ENCODE measurements at places on chromosomes 6 and 20.

- DNase-seq = peak; percentile 11
These were observed 149.3 kb downstream of the PTPRT start for GRCh38 chr20:43040427-43040826.

DNA sequence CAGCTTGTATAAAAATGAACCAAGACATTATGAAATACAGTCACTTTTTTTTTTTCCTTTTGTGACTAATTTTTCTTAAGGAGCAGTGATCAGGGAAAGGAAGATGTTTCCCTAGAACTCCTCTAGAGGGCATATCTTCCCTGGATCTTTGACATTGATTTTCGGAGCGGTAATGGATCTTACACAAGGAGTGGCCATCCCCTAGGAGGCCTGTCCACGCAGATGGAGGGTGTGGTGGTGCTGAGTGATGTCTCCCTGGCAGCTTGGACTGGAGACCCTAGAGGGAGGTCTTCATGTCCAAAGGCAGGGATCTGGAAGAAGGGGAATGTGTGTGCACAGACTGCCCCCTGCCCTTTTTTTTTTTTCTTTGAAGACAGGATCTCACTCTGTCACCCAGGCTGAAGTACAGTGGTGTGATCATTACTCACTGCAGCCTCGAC is 7.0 kb upstream of the KIFC1 start:
- DNase-seq = peak; percentile 47

- DNase-seq = no peak
These were observed 27.3 kb downstream of the MED23 start for GRCh38 chr6:131600716-131601115.

DNA sequence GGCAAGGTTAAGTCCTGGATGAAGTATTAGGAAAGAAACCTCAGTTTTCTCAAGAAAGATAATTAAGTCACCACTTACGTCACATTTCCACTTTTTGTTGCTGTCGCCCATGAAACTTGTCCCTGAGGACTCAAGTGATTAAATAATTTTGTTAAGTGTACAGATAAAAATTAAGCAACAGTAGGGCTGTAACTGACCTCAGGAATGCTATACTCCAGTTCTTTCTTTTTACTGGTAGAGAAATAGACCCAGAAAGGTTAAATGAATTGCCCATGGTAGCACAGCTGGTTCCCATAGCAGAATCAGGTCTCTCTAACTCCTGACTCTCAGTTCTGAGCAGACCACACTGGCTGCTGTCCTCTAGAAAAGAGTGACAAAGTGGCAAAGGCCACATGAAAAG is 54.5 kb downstream of the CLIC5 start:
- DNase-seq = no peak

DNA sequence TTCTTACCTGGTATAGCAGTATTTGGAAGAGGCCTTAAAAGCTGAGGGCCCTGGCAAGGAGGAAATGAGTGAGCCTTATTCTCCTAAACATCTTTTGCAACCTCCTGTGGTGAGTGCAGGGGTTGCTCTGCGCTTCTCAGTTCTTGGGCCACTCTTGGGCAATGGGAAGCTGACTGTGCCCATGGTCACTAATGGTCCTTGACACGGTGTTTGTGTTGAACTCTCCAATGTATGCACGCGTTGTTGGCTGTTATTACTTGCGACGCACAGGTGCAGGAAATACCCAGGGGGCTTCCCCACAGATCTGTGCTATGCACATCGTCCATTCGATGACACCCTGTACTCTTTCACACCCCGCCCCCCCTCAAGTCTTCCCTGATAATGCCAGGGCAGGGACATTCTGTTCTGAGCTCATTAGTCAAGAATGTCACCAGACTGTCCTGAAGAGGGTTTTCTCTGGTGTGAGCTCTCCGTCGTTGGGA is 79.7 kb downstream of the EDN1 start:
- DNase-seq = no peak

DNA sequence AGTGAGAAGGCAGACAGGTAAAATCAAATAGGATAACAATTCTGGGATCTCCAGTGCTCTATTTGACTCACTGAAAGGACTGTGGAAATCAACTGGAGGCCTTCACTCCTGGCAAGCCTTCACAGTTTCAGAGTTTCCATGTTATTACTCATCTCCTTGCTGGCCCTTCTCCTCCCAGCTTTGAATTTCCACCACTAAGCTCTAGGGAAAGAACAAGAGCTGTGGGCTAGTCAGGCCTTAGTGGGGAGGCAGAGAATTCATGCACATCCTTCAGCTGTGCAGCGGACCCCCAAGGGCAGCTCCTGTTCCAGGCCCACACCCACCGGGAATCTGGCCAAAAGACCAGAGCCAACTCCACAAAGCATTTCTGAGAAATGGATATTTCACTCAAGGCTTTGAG is 26.0 kb downstream of the MYLIP start:
- peak; percentile 6 for DNase-seq

DNA sequence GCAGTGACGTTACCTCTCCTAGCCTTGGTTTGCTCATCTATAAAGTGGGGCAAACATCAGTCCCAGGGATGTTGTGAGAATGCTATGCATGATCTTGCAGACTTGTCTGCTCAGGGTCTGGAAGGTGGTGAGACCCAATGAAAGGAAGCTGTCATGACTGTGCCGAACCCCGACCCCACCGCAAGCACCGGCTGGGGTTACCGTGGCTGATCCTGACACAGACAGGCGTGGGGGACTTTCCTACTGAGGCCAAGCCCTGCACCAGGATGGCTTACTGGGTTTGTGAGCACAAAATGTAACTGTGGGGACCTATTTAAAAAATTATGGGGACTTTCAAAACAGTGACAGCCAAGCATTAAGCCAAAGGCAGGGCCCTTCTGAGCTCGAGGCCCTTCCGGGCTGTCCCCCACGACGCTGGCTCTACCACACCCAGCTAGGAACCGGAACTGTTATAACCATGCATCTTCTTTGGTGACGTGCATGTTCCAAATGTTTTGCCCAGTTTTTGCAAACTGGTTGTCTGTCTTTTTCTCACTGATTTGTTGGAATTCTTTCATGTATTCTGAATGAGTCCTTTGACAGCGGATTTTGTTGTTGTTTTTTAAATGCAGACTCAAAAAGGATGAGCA is 76.6 kb upstream of the PMEPA1 start:
- DNase-seq = no peak

DNA sequence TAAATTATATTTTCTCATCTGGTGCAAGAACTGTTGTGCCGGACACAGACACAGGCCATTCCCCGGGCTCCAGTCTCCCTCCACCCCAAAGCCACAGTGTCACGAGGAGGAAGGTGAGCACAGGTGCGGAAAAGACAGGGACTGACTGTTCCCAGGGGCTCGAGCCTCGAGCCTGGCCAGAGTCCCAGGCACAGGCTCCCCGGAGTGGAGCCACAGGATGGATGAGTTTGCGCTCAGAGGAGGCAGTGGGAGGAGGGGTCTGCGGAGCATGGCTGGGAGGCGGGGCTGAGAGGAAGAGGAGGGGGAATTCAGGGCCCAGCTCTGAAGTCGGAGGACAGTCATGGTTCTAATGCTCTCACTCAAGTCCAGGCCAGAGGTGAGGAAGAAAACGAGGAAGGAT is 284.8 kb downstream of the SMOC2 start:
- DNase-seq = no peak

GRCh38 chr6:155126727-155127439 is 131.8 kb downstream of the TIAM2 start:
- DNase-seq = peak; percentile 56

DNA sequence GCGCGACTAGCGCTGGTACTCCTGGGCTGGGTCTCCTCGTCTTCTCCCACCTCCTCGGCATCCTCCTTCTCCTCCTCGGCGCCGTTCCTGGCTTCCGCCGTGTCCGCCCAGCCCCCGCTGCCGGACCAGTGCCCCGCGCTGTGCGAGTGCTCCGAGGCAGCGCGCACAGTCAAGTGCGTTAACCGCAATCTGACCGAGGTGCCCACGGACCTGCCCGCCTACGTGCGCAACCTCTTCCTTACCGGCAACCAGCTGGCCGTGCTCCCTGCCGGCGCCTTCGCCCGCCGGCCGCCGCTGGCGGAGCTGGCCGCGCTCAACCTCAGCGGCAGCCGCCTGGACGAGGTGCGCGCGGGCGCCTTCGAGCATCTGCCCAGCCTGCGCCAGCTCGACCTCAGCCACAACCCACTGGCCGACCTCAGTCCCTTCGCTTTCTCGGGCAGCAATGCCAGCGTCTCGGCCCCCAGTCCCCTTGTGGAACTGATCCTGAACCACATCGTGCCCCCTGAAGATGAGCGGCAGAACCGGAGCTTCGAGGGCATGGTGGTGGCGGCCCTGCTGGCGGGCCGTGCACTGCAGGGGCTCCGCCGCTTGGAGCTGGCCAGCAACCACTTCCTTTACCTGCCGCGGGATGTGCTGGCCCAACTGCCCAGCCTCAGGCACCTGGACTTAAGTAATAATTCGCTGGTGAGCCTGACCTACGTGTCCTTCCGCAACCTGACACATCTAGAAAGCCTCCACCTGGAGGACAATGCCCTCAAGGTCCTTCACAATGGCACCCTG is 1.6 kb downstream of the TPBG start:
- DNase-seq = peak; percentile 31

DNA sequence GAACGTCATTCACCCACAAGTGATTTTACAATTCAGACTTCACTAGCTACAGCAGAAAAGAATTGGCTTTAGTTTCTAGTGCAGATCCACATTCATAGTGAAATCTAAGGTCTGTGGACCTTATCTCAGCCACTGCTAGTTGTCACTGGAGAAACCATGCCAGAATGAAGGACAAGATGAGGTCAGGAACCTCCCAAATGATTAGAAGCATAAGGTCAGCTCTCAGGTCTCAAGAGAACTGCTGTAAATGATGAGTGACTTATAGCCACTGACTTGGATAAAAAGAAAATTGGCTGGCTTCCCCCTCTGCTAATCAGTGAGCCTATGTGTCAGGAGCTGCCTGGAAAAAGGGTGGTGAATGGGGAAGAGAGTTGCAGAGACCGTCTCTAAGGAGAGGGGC is 265.3 kb upstream of the BMP2 start:
- DNase-seq = no peak

DNA sequence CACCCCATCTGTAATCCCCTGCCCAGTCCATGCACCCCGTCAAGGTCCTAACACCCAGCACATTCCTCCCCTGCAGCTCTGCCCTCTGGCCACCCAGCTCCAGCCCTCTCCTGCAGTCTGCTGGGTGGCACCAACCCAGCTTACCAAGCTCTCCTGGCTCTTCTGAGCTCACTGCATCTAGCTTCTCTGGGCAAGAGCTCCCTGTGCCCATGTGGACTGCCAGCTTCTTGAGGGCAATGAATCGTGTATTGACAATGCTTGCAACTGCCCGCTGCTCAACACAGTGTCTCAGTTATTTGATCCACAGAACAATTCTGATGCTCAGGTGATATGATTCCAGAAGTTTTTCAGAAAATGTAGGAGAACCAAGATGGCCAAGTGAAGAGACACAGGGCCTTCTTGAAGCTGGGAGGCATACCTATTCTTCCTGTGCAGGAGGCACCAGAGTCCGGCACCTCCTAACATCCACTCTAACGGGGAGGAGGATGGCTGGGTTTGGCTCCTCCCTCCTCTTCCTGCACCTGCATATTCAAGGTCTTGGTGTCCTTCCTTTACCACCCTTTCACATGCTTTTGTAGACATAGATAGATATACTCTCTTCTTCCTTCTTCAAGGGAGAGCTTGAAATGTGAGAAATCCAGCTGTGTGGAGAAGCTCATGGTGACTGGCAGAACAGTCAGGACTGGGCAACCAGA is 85.6 kb downstream of the TRERF1 start:
- DNase-seq = no peak

Data from H54 (cell line).